ENCODE measurements at places on chromosomes 12 and 14.

DNA sequence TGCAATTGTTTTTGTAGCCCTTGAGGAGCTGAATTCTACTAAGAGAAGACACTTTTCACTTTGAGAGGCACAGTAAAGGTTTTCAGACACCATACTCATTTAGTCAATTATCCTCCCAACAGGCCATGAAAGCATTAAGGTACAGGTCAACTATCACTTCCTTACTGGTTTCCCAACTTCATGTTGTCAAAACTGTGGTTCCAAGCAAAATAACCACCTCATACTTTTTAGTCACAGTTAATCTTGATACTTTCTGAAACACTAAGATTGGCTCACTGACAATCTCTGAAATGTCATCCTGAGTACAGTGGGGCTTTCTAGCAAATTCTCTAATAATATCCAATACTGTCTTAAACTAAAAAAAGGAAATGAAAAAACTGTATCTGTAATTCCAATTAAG lies 71.7 kb downstream of the SLC2A13 start:
- no peak for DNase-seq

GRCh38 chr14:25089496-25089895 lies 39.5 kb upstream of the STXBP6 start:
- no peak for DNase-seq

- DNase-seq = no peak
Measured at GRCh38 chr12:130478786-130479185, 141.1 kb downstream of the PIWIL1 start.

DNA sequence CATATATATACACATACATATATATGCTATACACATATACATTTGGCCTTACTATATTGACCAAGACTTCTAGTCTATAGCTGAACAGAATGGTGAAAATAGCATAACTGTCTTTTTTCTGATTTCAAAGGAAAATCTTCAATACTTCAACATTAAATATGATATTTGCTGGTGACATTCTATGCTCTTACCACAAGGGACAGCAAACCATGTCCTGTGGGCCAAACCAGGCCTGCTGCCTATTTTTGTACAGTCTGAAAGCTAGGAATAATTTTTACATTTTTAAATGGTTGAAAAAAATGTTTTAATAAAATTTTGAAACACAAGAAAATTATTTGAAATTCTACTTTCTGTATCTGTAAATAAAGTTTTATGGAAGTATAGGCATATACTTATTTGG lies 63.6 kb downstream of the EML5 start:
- no peak for DNase-seq

DNA sequence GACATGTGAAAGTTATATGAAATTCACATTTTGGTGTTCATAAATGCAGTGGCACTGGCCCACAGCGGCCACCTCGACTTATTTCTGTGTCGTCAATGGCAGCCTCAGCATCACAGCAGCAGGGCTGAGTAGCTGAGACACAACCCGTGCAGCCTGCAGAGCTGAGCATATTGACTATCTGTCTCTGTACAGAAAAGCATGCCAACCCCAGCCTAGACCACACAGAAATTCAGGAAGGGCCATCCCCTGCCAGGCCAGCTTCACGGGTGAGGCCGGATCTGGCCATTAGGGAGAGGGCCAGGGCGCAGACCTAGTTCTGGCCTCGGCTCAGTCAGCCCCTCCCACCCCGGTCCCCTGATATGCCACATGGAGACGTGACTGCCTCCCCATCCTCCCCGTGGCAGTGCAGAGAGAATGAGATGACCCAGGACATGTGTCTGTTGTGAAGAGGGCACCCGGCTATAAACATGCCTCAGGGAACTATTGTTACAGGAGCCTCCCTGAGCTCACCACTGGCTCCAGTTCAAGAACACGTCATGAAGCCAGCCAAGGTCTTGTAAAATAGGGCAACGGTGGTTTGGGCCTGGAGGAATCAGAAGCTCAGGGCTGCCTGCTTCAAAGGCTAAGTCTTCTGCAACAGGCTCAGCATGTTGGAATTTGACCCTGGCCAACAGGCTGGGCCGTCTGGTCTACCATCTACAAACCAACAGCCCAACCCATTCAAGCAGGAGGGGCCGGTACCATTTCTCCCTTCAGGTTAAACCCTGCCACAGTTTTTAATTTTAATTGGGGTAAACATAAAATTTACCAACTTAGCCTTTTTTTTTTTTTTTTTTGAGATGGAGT lies 25.5 kb downstream of the SCARB1 start:
- peak; percentile 69 for DNase-seq
